ENCODE measurements at places on chromosomes 6 and 20.

GRCh38 chr20:45406260-45407066 lies 1.6 kb upstream of the DBNDD2 start:
- peak; percentile 61 for DNase-seq

- DNase-seq: no peak
Measured at GRCh38 chr6:160131636-160132296, 10.2 kb downstream of the SLC22A1 start.

GRCh38 chr6:37669887-37670437 lies 27.7 kb downstream of the MDGA1 start:
- no peak for DNase-seq

GRCh38 chr6:167422934-167423333 lies 98.0 kb downstream of the TTLL2 start:
- no peak for DNase-seq

- no peak for DNase-seq
Measured at GRCh38 chr6:13579911-13580310, 5.5 kb downstream of the SIRT5 start.

- no peak for DNase-seq
Measured at GRCh38 chr6:41294214-41294872, 7.9 kb upstream of the TREM1 start.

DNA sequence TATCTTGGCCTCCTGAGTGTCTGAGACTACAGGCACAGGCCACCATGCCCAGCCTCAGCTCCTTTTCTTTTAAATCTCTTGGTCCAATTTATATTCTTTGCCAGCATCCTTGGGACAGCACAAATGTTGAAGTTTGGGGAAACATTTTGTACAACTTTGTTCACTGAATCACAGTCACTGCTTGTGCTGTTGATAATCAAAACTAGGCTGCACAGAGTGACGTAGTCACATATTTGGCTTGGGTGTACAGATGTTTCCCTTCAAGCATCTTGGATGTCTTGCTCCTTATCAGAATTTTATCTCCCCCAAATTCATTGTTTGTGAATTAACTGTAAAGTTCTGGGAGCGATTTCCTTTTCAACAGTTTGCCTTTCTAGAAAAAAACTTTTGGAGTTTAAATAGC lies 17.9 kb downstream of the CARMIL1 start:
- DNase-seq: no peak

- no peak for DNase-seq
Measured at GRCh38 chr6:113464960-113465359, 392.2 kb upstream of the MARCKS start.

DNA sequence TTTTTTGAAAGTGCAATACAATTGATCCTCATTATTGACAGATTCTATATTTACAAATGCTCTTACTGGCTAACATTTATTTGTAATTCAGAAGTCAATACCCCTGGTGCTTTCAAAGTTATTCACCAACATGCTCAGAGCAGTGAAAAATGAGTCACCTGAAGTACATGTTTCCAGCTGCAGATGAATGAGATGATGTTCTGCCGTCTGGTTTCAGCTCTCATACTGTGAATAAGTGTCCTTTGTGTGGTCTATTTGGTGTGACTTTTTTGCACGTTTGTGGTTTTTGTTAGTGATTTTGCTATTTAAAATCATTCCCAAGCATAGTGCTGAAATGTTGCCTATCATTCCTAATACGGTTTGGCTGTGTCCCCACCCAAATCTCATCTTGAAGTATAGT lies 22.3 kb upstream of the EYA4 start:
- no peak for DNase-seq

DNA sequence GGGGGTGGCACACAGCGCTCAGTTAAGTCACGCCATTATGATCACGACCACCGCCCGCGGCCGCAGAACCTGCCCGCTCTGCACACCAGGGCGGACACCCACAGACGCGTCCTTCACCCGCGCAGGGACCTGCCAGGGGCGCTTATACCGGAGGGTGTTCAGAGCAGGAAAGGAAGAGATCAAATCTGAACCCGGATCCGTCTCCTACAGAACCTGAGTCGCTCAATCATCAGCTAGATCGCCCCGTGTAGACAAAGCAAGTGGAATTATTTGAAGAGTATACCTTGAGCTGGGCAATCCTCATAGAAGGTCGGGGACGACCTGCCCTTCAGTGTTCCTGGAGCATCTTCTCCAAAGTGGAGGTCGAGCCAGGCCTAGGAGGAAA lies 14.4 kb upstream of the ZNF217 start:
- no peak for DNase-seq

DNA sequence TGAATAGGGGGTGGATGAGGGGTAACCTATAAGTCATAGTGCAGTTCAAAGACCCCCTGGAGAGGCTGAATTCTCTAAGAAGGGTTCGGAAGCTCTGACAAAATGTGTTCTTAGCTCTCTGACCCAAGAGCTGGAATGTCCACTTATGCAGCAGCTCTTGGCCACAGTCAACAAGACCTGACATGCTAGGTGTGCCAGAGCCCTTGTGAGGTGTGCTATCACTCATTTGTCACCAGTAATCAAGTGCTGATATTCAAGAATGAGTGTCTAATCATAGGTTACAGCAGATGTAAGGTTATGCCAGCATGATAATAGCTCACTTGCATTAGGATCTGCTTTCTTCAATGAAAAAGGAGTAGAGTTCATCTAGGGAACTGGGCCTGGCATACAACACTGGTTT lies 28.1 kb downstream of the TOMM6 start:
- no peak for DNase-seq

DNA sequence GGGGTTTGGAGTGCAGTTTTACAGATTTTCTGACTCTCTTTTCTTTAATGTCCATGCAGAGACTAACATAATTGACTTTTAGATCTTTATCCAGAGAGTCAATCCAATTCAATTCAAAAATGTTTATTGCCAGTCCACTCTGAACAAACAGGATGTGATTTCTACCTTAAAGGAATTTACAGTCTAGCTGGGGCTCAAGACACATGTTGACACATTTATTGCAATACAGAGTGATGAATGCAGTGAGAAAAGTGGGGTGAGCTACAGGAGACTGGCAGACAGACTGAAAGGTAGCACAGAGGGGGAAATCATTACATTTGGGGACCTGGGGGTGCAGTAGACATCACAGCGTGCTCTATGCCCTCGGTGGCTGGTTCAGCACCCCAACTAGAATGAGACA lies 193.9 kb downstream of the SLC24A3 start:
- DNase-seq: no peak

- no peak for DNase-seq
Measured at GRCh38 chr20:51747182-51747911, 20.8 kb downstream of the ATP9A start.

GRCh38 chr20:61599061-61599531 lies 347.0 kb downstream of the CDH4 start:
- DNase-seq: no peak

GRCh38 chr6:110529355-110529754 lies 52.9 kb upstream of the SLC22A16 start:
- DNase-seq: no peak

DNA sequence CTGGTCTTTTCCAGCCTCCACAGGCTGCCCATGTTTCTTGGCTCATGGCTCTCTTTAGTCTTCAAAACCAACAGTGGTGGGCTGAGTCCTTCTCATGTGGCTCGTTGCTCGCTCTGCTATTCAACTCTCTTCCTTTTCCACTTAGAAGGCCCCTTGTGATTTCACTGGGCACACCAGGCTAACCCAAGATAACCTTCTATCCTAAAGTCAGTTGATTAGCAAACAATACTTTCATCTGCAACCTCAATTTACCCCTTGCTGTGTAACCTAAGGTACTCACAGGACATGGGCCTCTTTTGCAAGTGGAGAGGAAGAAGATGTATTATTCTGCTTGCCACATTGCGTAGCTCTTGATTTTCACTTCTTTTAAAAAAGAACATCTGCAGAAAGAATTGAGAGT lies 79.6 kb downstream of the UTRN start:
- DNase-seq: no peak

GRCh38 chr6:31943742-31944141 lies 2.2 kb upstream of the CFB start:
- no peak for DNase-seq

DNA sequence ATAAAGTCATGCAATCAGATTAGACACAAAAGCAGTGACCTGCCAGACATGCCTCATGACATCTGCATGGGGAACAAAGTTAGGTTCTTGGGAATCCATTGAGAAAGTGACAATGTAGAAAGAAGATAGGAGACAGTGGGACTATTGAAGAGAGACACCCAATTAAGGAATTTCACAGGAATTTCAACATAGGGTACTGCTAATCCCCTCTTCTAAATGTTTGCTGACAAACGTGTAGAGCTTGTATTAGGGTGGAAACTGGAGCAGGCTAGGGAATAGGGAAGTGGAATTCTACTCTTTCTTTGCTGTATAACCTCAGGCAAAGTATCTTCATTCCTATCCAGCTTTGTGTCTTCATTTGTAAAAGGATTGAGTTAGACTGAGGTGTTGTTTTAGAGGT lies 409.4 kb upstream of the SASH1 start:
- no peak for DNase-seq

GRCh38 chr6:37928217-37928616 lies 108.7 kb downstream of the ZFAND3 start:
- no peak for DNase-seq

DNA sequence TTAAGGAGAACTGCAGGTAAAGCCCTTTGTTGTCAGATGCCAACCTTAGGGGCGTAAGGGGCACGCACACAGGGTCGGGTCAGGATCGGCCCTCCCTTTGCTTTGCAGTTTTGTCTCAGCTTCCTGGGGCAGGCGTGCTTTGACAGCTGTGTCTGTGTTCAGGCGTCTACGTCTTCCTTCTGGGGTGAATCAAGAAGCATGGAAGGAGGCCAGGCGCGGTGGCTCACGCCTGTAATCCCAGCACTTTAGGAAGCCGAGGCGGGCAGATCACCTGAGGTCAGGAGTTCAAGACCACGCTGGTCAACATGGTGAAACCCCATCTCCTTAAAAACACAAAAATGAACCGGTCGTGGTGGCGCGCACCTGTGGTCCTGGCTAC lies 1.3 kb downstream of the ZGPAT start:
- no peak for DNase-seq

DNA sequence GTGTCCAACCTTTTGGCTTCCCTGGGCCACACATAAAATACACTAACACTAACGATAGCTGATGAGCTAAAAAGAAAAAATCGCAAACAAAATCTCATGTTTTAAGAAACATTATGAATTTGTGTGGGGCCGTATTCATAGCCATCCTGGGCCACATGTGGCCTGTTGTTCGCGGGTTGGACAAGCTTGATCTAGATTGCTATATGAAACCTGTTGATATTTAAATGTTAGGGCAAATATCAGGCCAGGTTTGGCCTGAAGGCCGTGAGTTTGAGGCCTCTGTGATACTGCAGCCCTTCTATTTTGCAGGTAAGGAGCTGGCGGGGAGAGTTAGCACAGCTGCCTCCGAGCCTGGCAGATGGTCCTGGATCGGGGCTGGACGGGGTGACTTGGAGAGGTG lies 99.0 kb downstream of the CEBPB start:
- DNase-seq: no peak

DNA sequence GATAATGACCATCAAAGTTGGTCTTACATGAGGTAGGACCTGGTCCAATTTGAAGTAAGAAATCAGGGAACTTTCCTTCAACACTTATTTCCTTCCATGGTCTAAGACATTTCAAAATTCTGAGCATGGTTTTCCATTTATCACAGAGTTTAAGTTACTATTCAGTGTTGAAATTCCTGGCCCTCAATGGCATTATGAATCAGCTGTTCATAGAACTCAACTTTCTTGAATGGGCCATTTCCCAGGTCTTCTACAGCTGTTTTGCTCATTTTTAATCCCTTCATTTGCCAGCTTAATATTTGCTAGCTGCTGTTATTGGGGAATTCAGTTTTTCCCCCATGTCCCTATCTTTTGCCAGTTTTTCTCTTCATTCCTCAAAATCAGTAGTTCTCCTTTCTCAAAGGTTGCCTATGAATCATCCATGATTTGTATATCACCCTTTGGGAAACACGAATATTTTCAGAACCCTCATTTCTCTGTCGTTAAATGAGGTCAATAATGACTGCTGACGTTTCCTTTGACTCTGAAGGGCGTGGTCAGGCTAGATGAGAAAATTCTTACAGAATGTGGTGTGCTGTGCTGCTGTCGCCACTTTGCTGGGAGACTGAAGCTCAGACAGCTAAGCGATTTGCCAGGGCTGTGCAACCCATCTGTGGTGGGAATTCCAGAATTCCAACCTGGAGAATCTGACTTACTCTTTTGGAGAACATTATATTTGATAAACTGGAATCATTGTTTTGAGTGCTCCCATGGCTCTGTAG lies 216.5 kb upstream of the FLRT3 start:
- no peak for DNase-seq

DNA sequence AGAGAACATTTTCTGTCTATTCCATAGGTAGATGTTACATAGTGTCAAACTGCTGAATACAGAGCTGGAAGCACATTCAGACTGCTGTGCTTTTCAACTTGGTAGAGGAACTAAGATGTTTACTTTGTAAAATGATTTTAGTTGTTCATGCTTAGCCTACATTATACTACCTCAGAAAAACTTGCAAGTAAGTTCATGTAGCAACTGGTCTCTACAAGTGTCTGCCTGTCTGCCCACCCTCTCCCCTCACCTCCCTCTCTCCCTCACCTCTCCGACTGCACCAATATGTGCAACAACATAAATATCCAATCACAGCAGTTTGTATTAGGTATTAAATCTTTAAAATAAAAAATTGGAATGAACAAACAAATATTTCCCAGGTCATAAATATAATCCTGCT lies 25.3 kb downstream of the ELOVL4 start:
- no peak for DNase-seq

GRCh38 chr6:151339369-151339768 lies 52.0 kb downstream of the ZBTB2 start:
- no peak for DNase-seq

- DNase-seq: no peak
Measured at GRCh38 chr6:18444111-18444510, 57.0 kb downstream of the RNF144B start.

- no peak for DNase-seq
Measured at GRCh38 chr6:6270948-6271535, 49.4 kb downstream of the F13A1 start.

GRCh38 chr20:35120012-35120701 lies 27.0 kb downstream of the EDEM2 start:
- no peak for DNase-seq

GRCh38 chr20:20303320-20303719 lies 64.6 kb upstream of the INSM1 start:
- no peak for DNase-seq

GRCh38 chr6:36912030-36912454 lies 26.3 kb downstream of the C6orf89 start:
- DNase-seq: peak; percentile 19

- DNase-seq: no peak
Measured at GRCh38 chr6:97129106-97129505, 153.9 kb downstream of the MMS22L start.

- DNase-seq: no peak
Measured at GRCh38 chr20:23143098-23143497, 57.0 kb upstream of the CD93 start.

Data from T-cell (primary cell).